ENCODE measurements at places on chromosomes 6 and 20.

DNA sequence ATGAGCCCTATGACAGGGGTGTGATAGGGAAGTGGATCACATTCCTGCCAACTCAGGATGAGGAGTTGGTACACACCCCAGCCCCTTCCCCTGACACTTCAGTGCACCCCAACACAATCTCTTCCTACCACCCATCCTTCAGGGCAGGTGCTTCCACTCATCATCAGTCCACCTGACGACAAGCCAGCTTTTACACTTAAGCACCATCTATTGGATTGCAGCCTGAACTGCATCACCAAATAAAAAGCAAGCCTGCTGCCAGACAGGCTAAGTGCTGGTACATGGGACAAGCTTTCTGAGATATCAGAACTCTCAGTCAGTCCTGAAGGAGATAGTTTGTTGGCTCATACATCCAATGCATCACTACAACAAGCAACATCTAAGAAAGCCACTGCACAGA, 69.0 kb upstream of the TMEM200A start:
- DNase-seq: no peak

DNA sequence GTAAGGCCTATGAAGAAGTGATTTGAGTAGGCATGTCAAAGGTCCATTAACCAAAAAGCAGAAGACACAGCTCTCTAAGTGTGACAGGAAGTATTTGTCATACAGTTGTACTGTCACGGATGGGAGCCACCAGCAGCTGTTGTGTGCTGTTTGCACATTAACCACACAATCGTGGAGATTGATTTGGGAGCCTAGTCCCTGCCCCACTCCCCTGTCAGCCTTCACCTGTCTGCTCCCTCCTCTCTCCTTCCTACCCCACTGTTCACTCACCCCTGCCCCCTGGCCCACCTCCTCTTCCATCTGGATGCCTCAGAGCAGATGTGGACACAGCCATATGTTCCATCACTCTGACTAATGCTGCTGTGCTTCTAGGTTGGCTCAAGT, 124.7 kb upstream of the SPACA1 start:
- no peak for DNase-seq

DNA sequence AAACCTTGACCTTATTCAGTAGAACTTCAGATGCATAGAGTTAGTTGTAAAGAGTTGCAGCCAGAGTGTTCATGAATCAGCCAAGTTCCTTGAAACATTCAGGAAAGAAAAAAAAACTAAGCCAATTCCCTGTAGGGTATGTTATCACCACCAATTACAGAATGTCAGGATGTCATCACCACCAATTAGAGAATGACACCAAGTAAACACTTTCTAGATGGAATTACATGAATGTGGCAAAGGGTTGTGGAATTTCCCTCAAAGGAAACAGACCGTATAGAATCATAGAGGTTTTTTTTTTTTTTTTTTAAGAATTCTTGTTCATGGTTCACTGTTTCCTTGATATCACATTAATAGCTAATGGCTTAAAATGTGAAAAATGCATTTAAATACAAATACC, 472.1 kb upstream of the RNF217 start:
- DNase-seq: no peak

- DNase-seq: no peak
Measured at GRCh38 chr6:26033941-26034354, 53.3 kb upstream of the HFE start.

DNA sequence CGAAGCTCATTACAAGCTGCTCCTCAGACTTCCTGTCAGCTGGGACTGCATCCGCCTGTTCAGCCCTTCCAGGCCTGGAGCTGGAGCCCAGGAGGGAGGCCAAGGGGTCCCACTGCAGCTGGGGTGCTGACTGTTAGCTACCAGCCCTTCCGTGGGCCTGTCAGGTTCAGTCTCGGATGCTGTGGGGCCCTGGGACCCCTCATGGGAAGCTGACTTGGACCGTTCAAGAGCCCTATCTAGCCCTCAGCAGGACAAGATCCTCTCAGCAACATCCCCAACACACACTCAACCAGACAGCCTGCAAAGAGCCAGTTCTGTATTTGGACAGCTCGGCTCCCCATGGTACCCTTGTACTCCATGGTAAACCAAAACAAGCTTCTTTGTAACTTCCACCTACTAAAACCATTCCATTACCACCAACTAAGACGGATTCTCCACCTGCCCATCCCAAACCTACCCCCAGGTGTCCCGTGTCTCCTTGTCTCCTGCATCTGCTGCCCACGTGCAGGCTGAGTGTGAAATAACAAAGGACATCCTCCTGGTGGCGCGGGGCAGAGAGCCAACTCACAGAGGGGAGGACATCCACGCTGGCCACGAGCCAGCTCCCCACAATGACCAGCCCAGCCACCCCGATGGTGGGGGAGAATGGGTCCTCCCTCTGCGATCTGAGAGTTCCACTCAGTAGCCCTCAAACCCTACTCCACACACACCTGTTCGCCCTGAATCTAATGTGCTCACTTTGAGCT, 111.2 kb downstream of the TAF4 start:
- no peak for DNase-seq

DNA sequence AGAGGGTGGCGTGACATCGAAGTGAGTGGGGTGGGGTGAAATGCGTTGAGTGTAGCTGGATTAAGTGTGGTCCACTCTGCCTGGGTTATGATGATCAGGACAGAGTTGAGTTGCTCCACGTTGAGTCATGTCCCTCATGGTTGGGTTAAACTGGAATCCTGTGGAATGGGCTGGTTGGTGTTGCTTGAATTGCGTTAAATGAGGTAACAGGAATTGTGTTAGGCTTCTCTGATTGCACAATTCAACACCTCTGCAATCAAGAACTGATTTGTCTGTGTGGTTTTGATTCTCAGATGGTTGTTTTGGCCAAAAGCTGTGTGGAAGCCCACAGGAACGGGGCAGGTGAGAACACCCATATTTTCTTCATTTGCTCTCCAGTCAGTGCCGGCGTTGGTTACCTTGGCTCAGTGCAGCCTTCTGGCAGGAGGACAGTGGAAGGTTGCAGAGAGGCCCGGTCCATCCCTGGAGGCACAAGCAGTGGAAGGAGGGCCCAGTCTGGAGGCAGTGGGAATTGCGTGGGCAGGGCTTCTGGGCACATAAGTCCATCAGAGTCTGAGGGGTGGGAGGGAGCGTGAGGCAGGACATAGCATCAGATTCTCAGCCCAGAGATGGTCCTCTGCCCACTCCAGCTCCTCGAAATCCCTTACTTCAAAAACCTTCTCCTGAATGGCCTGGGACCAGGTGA, 11.6 kb downstream of the NOTCH4 start:
- no peak for DNase-seq

- DNase-seq: no peak
Measured at GRCh38 chr6:15327271-15327670, 81.4 kb downstream of the JARID2 start.
